ENCODE measurements at places on chromosomes 1 and 21. TPM values are rescaled to one million over a fixed set of nuclear protein-coding genes. Genes with fewer than 3 reads are reported as not detected.

The MCM3AP gene
- total RNA-seq, result 45.0 TPM

The AMPD1 gene
- not detected for total RNA-seq

The EEIG2 gene
- 1.2 TPM for total RNA-seq

The DIO1 gene
- total RNA-seq, result not detected

The AKNAD1 gene
- not detected for total RNA-seq

The PKNOX1 gene
- 7.6 TPM for total RNA-seq

The DMBX1 gene
- not detected for total RNA-seq

The DNMT3L gene
- not detected for total RNA-seq

The S100A3 gene
- total RNA-seq, result 9.7 TPM

The PGLYRP4 gene
- total RNA-seq, result not detected

The PCNT gene
- total RNA-seq, result 17.8 TPM

The ECE1 gene
- total RNA-seq, result 302 TPM

The SLAMF6 gene
- total RNA-seq, result not detected

The VWA5B1 gene
- not detected for total RNA-seq

The TRIM62 gene
- total RNA-seq, result 3.6 TPM

The LRRIQ3 gene
- total RNA-seq, result 0.34 TPM

The SH2D2A gene
- 0.33 TPM for total RNA-seq

The OR2C3 gene
- total RNA-seq, result not detected

The EFNA3 gene
- 0.80 TPM for total RNA-seq

The EDARADD gene
- total RNA-seq, result not detected

The PLEKHN1 gene
- total RNA-seq, result 1.3 TPM

The SLC19A2 gene
- 6.2 TPM for total RNA-seq

The L1TD1 gene
- not detected for total RNA-seq

The RSPH1 gene
- total RNA-seq, result not detected

The ADAM30 gene
- total RNA-seq, result not detected

The EDN2 gene
- total RNA-seq, result not detected
